ENCODE measurements at places on chromosomes 7 and 10.

DNA sequence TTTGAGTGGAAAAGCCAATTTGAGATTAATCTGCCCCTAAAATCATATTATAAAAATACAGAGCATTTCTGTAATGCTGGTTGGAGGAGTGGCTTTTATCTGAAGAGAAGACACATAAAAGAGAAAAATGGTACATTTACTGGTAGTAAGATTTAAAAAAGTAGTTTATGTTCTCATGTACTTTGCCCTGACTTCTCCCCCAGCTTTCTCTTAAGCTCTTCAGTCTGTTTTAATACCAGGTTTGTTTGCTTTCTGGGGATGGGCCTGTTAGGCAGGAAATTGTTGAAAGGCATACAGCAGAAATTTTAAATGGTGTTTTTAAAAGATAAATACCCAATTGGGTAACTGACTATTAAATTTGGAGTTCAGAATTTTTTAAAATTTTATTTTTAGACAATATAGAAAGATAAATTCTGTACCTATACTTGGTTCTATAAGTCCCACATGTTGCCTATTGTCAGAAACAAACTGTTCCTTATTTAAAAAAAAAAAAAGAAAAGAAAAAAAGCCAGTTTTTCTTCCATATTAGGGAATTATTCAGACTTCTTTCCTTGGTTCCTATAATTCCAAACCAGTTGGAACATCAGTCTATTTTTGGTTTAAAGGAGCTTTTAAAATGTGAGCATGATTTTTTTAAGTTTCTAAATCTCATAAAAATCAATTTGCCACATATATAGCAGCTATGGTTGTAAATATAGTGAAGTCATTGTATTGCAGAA, 136.6 kb downstream of the ARID5B start:
- DNase-seq = no peak

DNA sequence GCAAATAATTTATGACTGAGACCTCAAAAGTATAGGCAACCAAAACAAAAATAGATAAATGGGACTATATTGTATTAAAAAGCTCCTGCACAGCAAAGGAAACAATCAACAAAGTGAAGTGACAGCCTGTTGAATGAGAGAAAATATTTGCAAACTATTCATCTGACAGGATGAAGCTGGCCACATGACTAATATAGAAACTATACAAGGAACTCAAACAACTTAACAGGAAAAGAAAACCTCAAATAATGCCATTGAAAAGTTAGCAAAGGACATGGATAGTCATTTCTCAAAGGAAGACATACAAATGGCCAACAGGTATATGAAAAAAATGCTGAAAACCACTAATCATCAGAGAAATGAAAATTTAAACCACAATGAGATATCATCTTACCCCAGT, 245.1 kb downstream of the STK31 start:
- no peak for DNase-seq

- DNase-seq = no peak
These were observed 26.1 kb downstream of the KLRG2 start for GRCh38 chr7:139457153-139457946.

DNA sequence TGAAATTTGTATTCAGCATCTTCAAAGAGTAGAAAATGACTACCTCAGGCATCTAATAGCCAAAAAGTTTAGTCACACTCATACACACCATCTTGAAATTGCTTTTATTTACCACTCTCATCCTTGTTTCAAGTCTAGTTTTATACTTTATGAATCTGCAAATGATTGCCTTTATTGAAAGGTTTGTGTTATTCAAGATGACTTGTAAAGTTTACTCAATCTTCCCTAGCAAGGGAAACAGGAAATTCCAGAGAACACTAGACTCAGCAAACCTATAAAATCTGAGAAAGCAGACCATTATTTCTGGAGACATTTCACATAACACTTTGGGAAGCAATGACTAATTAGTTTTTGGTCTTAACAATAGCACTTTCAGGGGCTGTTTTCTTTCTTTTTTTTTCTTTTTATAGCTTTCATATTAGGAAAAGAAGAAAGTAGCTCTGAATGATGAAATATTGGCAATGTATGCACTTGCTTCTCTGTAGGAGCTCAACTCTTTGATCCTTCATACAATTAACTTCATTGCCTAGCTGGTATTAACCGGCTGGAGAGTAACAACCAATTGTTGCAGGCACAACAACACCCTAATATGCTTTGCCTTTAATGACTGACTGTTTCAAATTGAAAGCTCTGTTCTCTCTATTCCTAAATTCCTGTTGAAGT, 68.9 kb upstream of the HDAC9 start:
- DNase-seq = no peak

GRCh38 chr7:1432411-1433082, 26.7 kb downstream of the MICALL2 start:
- peak; percentile 68 for DNase-seq

DNA sequence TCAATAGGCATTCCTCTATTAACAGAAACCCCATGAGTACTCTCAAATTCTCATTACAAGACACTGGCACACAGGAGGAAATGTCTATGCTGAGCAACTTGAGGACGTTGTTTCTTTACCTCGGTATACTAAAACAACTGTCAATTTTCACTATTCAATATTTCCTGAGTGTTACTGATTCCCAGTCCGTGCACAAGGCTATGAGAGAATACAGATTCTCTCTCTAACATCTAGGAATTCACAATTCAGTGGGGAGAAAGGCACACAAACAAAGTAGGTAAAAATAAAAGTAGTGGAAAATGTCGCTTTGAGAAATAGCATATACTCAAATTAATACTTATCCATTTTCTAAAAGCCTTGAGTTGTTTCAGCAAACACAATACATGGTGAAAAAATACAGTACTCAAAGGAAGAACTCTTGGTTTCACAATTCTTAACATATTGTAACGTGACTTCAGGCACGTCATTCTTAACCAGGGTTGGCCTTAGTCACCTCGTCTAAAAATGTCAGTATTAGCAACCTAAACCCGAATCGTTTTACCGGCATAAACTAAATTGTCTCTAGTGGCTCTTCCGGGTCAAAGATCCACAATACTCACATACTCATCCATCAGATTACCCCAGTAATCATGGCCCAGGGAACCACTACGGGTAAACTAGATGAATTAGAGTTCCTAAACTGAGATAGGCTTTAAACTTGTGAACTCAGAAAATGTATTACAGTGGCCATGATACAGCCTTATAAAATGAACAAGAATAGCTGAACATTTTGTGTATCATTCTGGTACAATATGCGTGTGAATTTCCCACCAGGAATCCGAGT, 1.5 kb downstream of the IPMK start:
- DNase-seq = no peak

- no peak for DNase-seq
These were observed 121.4 kb downstream of the TCF7L2 start for GRCh38 chr10:113071446-113071845.

GRCh38 chr7:129890090-129890489, 62.7 kb downstream of the UBE2H start:
- DNase-seq = no peak

DNA sequence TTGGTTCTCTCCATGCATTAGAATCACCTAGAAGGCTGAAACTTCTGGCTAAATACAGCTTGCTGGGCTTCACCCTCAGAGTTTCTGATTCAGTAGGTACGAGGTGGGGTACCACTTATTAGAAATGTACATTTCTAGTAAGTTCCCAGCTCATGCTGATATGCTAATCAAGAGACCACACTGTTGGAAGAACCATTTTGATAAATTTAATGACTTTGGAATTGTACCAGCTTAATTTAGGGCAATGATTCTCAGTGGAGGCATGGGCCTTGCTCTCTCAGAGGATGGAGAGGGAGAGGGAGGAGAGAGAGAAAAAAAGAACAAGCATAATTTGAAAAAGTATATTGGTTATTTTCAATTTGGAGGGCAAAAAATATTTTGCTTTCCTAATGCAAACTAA, 20.3 kb downstream of the CPN1 start:
- no peak for DNase-seq

- no peak for DNase-seq
These were observed 809.5 kb upstream of the CELF2 start for GRCh38 chr10:10208196-10208595.

DNA sequence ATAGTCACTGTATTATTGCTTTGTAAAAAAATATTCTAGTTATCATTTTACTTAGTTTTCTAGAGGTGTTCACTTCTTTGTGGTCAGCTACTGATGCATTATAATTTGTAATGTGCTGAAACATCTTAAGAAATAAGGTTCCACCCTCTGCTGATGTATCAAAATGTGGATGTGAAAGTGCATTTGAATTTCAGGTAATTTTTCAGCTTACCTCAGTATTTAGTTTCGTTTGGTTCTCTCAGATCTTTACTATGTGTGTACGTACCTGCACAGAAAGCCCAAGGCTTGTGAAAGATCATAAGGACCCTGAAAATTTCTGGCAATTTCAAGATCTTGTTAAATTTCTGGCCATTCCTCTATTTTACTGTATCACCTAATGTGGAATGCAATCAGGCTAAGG, 542.3 kb upstream of the TPK1 start:
- DNase-seq = no peak

GRCh38 chr10:111475720-111476119, 398.9 kb downstream of the ADRA2A start:
- no peak for DNase-seq

- no peak for DNase-seq
These were observed 34.0 kb upstream of the CD36 start for GRCh38 chr7:80604436-80604835.

DNA sequence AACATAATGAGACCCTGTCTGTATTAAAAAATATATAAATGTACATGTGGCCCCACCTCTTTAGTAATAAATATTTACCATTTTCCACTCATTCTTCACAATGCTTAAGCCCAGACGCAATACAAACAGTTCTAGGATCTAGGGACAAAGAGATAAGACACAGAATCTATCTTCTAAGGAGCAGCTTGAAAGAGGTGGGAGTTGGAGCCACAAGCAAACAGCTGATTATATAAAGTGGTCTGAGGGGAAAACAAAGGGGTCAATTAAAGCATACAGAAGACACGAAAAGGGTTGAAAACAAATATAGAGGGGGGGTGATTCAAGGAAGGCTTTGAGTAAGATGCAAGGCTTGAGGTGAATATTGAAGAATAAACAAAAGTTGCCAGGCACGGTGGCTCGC, 43.1 kb downstream of the UBE2H start:
- DNase-seq = no peak

GRCh38 chr7:72754312-72754711, 73.7 kb downstream of the TYW1B start:
- no peak for DNase-seq

DNA sequence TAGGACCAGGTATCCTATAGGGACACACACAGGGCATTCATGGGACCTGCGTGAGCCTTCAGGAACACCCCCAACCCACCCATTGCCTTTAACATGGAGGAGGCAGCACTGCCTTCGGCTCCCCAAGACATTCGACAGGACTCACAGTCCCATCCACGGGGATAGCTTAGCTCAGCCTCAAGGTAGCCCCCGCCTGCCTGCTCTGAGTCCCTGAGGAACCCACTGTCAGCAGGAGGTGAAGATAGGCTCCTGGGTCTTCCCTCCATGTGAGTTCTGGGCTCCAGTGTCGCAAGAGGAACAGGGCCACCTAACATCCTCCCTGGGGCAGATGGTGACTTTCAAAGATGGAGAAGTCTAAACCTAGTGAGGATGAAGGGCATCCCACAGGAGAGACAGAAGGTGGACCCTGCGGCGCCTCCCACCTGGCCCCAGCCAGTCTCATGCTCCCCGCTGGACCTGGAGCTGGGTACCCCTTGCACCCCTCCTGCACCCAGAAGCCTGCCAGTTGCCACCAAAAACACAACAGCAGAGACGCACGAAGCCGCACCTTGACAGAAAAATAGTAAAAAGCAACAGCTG, 4.9 kb upstream of the ADIRF start:
- no peak for DNase-seq

All from COLO829 (cell line).